ENCODE measurements at places on chromosomes 12 and 14.

DNA sequence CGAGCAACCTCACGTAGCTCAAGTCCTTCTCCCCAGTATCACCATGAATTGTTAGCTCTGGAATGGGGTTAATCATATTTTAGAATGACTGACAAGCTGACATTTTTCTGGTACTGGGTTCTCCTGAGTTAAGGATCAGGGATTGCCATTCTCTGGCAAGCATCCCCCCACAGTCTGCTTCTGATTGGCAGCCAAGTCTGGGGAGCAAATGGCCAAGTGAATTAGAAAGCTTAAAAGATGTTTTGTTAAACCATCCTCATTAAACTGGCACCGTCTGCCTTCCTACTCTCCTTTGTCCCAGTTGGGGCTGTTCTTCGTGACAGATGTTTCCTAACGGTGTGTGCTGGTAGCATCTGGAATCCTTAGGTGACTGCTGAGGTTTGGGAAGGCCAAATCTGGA, 17.2 kb upstream of the CISTR start:
- DNase-seq = no peak

- DNase-seq = no peak
Observed at GRCh38 chr12:53733051-53733806, 6.0 kb upstream of the CALCOCO1 start.

DNA sequence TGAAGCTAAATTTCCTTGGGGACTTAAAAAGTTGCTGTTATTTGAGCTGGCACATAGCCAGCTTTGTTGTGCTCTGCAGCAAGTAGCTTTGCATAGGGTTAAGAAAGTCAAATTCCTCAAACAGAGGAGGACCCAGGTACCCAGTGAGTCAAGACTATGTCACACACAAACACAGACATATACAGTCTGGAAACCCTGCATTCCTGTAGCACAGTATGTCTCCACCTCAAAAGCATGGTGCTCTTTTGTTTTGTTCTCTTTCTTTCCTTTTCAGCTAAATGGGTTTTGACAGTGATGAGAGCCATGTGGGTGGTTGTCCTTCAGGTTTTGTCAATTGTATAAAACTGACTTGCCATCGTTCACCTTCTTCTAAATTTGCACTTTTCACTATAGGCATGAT, 179.6 kb upstream of the DIO2 start:
- peak; percentile 82 for DNase-seq

DNA sequence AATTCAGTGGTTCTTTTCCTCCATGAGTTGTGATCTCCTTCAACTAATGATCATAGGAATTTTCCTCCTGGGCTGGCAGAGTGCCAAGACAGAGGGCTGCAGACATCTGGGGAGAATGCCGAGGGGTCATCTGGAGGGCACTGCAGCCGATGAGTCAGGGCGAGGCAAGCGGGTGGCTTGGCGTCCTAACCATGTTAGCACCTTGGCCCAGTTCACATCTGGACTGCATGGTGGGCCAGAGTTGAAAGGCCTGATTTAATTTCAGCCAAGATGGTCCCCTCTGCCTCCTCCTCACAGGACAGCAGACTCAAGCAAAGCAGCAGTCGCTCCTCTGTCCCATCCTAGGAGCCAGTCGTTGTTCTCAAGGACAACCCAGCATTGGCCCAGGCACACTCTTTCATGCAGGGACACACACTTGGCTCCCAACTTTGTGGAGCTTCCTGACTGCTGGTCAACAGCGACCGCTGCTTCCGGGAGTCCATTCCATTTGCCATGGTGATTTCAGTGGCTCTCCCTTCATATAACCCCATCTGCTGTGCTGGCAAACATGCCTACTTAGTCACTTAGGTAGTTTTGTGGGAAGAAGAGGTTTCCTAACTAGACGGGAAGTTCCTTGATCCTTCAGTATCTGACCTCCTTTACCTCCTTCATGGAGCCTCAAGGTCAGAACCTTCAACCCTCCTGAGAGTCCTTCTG, 161.8 kb downstream of the TTC8 start:
- peak; percentile 83 for DNase-seq

- DNase-seq = peak; percentile 40
Observed at GRCh38 chr12:5201554-5202218, 158.0 kb downstream of the KCNA5 start.

DNA sequence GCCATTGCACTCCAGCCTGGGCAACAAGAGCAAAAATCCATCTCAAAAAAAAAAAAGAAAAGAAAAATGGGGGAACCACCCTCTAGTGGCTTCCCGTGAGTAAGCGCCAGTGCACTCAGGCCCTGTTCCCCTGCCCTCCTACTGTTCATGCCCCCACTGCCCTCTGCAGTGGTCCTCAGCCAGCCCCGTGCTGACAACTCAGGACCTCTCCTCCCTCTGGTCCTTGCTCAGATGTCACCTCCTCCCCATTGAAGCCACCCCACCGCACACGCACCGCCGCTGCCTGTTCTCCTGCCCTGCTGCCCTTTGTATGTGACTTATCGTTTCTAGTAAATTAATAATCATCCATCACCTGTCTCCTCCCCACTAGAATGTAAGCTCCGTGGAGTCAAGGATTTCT, 58.8 kb upstream of the DYNC1H1 start:
- DNase-seq = no peak

DNA sequence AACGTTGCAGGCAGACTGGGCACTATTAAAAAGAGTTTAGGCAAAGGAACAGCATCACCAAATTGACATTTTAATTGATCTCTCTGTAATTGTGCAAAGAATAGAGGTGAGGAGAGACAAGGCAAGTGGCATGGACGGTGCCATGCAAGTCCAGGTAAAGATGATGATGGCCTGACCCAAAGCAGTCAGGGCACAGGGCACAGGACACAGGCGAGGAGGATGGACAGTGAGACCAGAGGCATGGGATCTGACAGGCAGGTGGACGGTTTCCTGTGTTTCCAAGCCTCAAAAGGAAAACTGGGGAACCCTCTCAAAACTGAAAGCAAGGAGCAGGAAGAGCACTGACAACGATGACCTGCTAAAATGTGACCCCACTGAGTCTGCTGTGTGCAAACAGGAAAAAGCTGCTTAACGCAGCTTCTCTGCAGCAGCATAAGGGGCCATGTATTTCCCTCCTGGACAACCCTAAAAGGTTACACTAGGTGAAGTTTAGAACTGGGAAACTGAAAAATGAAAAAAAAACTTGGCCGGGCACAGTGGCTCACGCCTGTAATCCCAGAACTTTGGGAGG, 50.9 kb downstream of the CLIP1 start:
- DNase-seq = no peak

- DNase-seq = no peak
Observed at GRCh38 chr12:12747278-12747677, 30.1 kb downstream of the CDKN1B start.

DNA sequence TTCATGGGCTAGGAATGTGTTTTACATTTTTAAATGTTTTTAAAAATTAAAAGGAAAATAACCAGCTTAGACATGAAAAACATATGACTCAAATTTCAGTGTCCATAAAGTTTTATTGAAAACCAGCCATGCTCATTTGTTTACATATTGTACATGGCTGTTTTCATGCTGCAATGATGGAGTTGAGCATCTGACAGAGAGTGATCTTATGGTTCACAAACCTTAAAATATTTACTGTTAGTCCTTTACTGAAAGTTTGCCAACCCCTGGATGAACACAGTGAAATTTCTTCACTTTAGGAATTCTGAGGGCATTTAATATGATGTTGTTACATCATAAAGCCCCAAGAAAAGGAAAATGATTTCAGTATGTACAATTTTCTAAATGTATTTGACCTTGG, 16.1 kb downstream of the RASSF9 start:
- DNase-seq = no peak

DNA sequence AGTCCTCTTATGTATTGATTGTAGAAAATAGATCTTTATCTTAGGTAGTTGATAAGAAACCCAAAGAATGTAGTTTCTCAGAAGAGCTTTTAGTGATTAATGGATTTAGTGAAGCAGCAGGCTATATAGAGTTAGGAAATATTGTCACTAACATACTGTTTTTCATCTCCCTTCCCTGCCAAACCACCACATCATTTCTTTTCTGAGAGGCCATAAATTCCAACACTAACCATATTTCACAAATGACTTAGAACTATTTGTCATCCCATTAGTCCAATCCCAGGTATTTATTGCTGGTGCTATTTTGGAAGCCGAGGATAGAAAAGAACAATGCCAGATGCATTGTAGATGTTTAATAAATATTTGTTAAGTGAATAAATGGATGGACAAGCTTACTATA, 185.7 kb downstream of the KICS2 start:
- DNase-seq = no peak

- no peak for DNase-seq
Observed at GRCh38 chr12:107514887-107515445, 170.6 kb upstream of the PWP1 start.

GRCh38 chr14:54411371-54411770, 14.6 kb downstream of the CDKN3 start:
- no peak for DNase-seq

GRCh38 chr14:101215927-101216326, 312.4 kb upstream of the RTL1 start:
- no peak for DNase-seq

GRCh38 chr12:9674226-9674590, 4.7 kb downstream of the CLEC2D start:
- no peak for DNase-seq

- DNase-seq = no peak
Observed at GRCh38 chr12:50936821-50937530, 15.4 kb upstream of the HIGD1C start.

DNA sequence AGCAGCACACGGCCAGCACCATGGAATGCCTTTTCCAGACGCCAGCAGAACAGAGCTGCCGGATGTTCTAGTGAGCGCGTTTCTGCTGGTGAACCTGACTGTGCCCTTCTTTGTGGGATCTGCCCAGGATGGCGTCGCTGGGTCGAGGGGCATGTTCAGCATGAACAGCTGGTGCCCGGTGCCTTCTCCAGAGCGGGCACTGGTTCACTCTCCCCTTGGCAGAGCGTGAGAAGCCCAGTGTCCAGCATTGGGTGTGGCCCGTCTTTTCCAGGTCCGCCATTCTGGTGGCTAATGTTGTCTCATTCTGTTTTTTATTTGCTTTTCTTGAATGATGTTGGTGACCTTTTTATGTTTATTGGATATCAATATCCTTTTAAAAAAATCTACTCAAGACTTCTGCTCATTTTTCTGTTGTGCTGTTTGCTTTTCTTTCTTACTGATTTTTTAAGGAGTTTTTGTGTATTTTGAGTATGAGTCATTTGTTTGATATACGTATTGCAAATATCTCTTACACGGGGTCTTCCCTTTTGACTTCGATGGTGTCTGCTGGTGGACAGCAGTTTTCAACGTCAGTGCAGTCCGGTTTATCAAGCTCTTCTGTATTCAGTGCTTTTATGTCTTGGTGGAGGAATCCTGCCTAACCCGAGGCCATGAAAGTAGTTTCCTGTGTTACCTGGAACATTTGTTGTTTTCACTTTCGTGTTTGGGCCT, 74.3 kb downstream of the ADGRD1 start:
- no peak for DNase-seq

DNA sequence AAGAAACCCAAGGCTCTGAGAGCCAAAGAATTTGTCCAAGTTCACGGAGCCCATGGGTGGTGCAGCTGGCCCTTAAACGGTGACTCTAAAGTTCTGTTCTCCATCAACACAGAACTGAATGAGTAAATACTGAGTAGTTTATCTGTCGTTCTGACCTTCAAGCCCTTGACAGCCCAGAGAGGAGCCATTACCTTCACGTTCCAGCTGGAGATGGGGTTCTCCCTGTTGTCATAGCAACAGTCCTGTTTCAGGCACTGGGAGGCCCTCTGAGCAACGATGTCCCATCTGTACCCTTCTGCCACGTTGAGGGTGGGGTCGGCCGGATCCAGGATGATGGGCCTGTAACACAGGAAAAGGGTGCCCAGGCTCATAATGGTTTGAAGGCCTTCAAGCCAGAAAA, 7.5 kb upstream of the C12orf43 start:
- DNase-seq = no peak

DNA sequence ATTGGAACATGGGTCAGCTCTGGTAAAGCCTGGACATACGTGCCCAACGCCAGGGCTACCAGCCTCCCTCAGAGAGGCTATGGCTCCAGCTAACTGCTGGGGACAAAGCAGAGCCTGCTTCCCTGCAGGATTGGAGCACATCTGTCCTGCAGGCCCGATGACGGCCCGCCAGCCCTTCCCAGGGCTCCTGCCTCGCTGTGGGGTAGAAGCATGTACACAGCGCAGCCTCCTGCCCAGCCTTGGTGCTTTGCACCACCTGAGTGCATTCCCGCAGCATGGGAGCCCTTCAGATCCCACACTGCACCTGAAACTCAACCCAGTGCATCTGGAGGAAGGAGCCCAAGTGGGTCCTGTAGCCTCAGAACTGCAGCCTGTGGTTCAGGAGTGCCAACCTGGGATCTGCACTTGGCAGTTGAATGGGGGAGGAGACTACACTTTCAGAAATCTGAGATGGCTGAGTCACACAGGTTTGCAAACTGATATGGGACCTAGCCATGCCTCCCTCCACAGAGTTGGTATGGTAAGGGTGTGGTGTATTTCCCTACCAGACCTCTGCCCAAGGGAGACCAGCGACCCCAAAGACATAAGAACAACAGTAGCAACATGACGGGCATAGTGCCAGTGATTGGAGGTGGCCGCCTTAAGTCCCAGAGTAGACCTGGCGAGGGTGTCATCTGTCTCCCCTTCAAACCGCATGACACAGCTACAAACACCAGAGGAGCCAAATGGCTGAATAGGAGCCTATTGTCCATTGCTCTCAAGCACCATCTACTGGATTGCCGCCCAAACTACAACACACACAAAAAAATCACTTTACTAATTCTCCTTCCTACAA, 273.9 kb upstream of the MIS18BP1 start:
- peak; percentile 62 for DNase-seq

DNA sequence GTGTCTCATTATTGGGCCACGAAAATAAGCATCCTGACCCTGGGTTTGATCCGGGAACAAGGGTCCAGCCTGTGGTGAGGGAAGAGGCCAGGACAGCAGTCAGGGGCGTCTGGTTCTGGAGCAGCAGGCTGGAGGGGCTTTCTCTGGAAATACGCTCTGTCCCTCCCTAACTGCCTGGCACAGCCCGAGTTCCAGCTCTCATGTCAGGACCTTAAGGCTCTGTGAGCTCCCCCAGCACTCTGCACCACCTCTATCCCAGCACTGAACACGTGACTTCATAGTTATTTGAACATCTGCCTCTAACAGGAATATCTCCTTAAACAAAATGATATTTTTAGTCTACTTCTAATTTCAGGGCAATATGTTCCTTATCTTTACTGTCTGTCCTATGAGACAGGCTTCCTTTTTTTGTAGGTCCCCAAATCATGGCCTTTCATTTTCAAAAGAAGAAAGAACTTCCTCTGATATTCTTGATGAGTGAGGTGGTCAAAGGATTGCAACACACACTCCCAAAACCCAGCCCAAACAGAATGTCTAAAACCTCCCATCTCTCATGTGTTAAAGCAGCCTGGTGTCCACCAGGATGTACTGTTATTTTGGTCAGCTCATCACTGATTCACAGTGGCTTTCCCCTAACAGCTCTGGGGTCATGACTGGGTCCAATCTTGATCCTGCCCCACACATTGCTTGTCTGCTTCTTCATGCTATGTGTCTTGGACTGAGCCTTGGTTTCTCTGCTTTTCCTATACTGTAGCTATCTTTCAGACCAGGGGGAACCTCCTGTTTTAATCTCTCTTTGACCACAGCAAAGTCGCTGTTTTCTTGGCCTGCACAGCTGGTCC, 9.7 kb downstream of the AQP6 start:
- DNase-seq = no peak
